Right atrium auricular region (tissue), 2 donors: ENCODE measurements at places on chromosomes 16 and 17.
A peak's percentile ranks its signal among the peaks of the same experiment; 100 is the strongest.

DNA sequence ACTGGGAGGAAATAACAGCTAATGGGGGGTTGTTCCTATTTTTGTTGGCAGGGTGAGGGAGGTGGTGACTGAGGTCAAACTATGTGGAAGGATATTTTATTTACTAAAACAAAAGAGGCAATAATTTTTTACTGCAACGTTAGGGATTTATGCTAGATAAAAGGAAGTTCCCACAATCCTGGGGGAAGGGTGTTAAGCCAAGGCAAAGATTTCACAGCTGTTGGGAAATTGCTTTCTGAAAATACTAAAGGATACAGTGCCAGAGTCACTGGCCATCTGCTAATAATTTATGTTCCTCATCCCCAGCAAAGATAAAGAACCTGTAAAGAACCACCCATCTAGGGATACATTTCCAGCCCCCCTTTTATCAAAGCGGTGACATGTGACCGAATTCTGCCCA lies 756.0 kb upstream of the RBFOX1 start:
- no peak overlapping the region for H3K4me3 ChIP-seq
- no peaks in the 10 kb centered on the region for H3K36me3 ChIP-seq
- no peaks in the 10 kb centered on the region for H3K27me3 ChIP-seq
- no peak for DNase-seq

DNA sequence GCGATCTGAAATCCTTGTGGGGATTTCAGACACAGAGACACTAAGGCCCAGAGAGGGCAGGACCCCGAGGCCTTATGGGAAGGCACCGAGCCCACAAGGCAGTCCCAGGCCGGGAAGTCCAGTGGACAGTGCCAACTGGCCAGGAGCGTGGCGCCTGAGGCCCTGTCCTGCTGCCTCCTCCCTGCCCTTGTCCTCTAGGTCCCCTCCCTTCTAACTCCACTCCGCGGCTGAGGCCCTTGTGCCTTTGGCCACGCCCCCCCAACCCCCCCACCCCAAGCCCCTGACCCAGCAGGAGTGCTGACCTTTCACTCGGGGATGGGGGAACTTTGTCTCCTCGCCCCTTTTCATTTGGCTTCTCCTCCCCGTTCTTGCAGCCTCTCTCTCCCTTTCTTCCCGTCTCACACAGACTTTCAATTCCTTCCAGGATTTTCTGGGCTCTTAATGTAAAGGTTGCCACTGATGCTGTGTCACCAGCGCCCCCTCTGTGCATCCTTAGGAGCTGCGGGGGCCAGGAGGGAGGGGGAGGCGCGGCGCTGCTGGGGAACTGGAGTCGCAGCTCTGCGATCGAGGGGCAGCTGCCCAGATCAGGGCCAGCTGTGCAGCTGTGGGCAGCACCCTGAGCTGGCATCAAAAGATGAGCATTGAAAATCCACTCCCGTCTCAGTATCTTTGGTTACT lies 29.1 kb downstream of the CRHR1 start:
- H3K4me1 ChIP-seq: no peaks in the 10 kb centered on the region
- no peaks in the 10 kb centered on the region for H3K36me3 ChIP-seq

- no peak overlapping the region for H3K27ac ChIP-seq
- H3K27me3 ChIP-seq: no peaks in the 10 kb centered on the region
- no peak overlapping the region for H3K4me3 ChIP-seq
- DNase-seq: peak; percentile 84
Measured at GRCh38 chr16:69276148-69277115, 34.7 kb upstream of the VPS4A start.

- H3K4me1 ChIP-seq: no peaks in the 10 kb centered on the region
- H3K4me3 ChIP-seq: no peak overlapping the region
- DNase-seq: no peak
Measured at GRCh38 chr17:39507511-39507910, 46.2 kb downstream of the CDK12 start.

- H3K27ac ChIP-seq: no peak overlapping the region
- H3K4me1 ChIP-seq: peaks cover 7% of the 10 kb centered on the region
- no peak for DNase-seq
Measured at GRCh38 chr17:39920218-39921210, 2.1 kb upstream of the GSDMB start.

GRCh38 chr17:17183744-17184143 lies 22.4 kb downstream of the PLD6 start:
- H3K27me3 ChIP-seq: no peaks in the 10 kb centered on the region
- DNase-seq: no peak
- peaks cover 57% of the 10 kb centered on the region for H3K36me3 ChIP-seq
- H3K27ac ChIP-seq: peak overlapping the region; percentile 27

DNA sequence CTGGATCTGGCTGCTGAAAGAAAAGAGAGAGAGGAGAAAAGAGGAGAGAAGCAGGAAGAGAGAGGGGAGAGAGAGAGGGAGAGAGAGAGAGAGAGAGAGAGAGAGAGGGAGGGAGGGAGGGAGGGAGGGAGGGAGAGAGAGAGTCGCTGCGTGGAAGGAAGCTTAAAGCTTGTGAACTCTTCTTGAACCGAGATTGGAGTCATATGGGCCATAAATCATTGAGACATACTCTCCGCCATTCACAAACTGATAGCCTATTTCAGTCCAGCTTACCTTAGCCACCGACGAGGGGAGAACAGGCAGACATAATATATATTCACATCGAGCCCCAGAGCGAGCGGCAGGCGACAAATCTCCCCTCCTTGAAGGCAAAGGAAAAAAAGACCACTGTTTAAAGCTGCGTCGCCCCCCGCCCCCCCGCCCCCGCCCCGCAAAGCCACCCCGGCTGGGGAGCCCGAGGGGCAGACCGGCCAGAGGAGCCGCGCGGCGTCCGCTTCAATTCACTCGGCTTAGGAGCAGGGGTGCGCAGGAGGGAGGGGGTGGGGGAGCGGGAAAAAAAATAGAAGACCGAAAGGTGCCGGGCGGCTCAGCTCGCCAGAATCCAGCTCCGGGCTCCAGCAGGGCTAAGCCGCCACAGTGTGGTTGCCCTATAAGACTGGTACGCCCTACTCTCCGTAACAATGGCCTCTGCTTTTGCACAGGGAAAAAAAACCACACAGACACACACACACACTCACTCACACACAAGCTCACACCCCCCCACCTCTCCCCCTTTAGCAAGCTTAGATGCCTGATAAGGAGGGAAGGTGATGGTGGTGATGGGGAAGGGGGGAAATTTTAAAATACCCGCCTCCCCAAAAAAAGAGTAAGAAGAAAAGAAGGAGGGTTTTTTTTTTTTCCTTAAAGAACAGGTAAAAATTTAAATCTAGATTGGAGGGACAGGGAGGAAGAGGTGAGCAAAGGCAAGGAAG lies 10.6 kb upstream of the HOXB2 start:
- H3K4me1 ChIP-seq: no peaks in the 10 kb centered on the region
- peak overlapping the region; percentile 66 for H3K27ac ChIP-seq
- no peak for DNase-seq

- H3K27ac ChIP-seq: peak overlapping the region; percentile 78
- H3K36me3 ChIP-seq: no peaks in the 10 kb centered on the region
- no peaks in the 10 kb centered on the region for H3K4me1 ChIP-seq
- no peak for DNase-seq
- peak overlapping the region; percentile 43 for H3K4me3 ChIP-seq
Measured at GRCh38 chr16:57630931-57631845, 2.8 kb downstream of the ADGRG1 start.

- no peak for DNase-seq
- H3K4me1 ChIP-seq: no peaks in the 10 kb centered on the region
- no peak overlapping the region for H3K4me3 ChIP-seq
- H3K27me3 ChIP-seq: no peaks in the 10 kb centered on the region
- no peak overlapping the region for H3K27ac ChIP-seq
Measured at GRCh38 chr17:73571511-73572130, 72.6 kb downstream of the SDK2 start.

GRCh38 chr16:71216714-71217113 lies 13.8 kb downstream of the HYDIN start:
- no peaks in the 10 kb centered on the region for H3K27me3 ChIP-seq
- no peaks in the 10 kb centered on the region for H3K36me3 ChIP-seq
- DNase-seq: no peak
- no peak overlapping the region for H3K4me3 ChIP-seq
- H3K4me1 ChIP-seq: no peaks in the 10 kb centered on the region
- no peak overlapping the region for H3K27ac ChIP-seq

- H3K4me3 ChIP-seq: no peak overlapping the region
- no peaks in the 10 kb centered on the region for H3K36me3 ChIP-seq
- H3K27ac ChIP-seq: no peak overlapping the region
- H3K4me1 ChIP-seq: no peaks in the 10 kb centered on the region
- no peak for DNase-seq
Measured at GRCh38 chr16:57137566-57138273, 45.3 kb downstream of the CPNE2 start.

- no peaks in the 10 kb centered on the region for H3K4me1 ChIP-seq
- H3K4me3 ChIP-seq: no peak overlapping the region
- H3K27ac ChIP-seq: no peak overlapping the region
- DNase-seq: no peak
- H3K36me3 ChIP-seq: no peaks in the 10 kb centered on the region
Measured at GRCh38 chr16:86826941-86827340, 248.6 kb downstream of the FOXL1 start.

- no peaks in the 10 kb centered on the region for H3K36me3 ChIP-seq
- H3K27ac ChIP-seq: no peak overlapping the region
- no peak overlapping the region for H3K4me3 ChIP-seq
- H3K4me1 ChIP-seq: peaks cover 30% of the 10 kb centered on the region
- no peaks in the 10 kb centered on the region for H3K27me3 ChIP-seq
Measured at GRCh38 chr17:81025065-81025740, 9.7 kb upstream of the BAIAP2 start.
